ENCODE measurements at places on chromosomes 1 and 21.

DNA sequence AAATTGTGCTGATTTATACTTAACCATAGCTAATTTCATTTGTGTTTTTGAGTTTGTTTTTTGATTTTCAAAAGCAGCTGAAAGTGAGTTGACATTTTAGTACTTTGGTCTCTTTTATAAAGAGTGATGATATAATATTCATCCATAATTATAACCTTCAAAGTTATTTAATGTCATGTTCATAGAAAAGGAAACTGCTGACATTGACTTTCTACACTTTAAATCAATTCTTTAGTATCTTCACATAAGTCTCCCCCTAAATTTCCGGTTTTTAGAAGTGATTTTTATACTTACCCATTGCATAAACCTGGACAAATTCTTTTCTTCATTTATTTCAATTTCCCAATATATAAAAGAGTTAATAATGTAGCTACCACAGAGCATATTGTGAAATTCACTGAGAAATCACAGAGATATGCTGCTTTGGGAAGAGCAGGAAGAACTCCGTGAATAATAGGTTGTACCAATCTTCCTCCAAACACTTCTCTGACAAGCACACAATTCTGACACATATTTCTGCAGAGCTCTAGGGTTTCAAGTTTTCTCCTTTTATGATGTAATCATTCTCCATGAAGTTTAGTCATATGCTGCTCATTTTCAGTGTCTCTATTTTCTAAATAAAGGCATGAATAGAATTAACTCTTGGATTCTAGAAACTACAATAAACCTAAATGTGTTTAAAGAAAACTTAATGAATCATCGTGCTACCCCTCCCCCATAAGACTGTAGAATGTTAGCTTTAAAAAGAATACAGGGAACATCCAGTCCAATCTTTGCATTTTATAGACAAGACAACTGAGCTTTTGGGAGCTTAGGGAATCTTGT, 25.6 kb upstream of the CDC42BPA start:
- DNase-seq, result no peak

GRCh38 chr1:175641633-175642032, 101.8 kb downstream of the TNR start:
- DNase-seq, result no peak

GRCh38 chr1:184910691-184911091, 63.6 kb downstream of the NIBAN1 start:
- DNase-seq, result no peak

- no peak for DNase-seq
Observed at GRCh38 chr21:28975397-28975796, 17.3 kb downstream of the LTN1 start.

DNA sequence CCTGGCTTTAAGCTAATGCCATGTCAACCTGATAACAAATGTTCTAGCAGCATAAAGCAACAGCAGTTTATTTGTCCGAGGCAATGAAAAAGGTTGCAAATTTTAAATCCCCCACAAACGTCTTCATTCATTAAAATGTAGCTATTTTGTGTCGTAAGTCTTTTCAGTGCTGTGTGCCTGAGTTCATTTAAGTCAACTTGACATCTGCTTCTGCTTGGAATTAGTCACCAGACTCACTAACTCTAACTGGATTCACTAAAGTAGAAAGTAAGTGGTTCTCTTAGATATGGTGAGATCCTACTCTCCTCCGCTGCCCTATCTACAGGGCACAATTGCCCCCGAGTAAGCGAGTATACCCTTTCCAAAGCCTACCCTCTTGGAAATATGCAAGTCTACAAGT, 118.4 kb upstream of the CHRM3 start:
- DNase-seq, result no peak

- no peak for DNase-seq
Observed at GRCh38 chr1:2250721-2251281, 22.7 kb downstream of the SKI start.

DNA sequence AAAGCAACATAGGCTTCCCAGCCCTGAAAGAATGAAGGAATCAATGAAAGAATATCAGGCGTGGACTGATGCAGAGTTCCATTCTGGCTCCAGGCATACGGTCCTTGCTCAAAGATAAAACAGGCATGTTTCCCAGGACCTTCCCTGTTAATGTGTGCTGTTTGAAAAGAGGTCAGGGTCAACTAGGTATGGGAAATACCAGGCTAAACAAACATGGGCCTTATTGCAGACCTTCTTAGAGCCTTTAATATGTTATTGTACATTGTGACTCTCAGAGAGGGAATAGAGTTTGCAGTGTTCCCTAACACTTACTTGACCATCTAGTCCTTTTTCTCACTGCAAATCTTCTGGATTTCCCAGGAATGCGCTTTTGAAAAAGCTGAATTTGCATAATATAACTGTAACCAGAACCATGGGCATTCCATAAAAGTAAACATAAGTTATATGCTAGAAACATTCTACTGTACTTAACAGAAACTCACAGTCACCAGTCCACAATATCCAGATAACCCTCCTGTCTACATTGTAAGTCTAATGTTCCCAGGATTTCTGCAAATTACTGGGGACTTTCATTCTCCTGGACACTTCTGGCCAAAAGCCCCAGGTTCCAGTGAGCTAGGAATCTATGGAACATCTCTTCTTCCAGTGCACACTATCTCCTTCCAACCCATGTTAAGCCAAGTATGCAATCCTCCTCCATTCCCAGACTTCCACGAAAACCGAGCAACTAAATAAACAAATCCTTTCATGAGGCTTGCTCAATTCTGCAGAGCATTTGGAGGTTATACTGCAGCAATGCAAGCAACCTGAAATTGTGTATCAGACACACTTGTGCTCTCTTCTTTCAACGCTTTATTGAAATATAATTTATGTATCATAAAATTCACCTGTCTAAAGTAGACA, 486.6 kb downstream of the SETD4 start:
- no peak for DNase-seq

DNA sequence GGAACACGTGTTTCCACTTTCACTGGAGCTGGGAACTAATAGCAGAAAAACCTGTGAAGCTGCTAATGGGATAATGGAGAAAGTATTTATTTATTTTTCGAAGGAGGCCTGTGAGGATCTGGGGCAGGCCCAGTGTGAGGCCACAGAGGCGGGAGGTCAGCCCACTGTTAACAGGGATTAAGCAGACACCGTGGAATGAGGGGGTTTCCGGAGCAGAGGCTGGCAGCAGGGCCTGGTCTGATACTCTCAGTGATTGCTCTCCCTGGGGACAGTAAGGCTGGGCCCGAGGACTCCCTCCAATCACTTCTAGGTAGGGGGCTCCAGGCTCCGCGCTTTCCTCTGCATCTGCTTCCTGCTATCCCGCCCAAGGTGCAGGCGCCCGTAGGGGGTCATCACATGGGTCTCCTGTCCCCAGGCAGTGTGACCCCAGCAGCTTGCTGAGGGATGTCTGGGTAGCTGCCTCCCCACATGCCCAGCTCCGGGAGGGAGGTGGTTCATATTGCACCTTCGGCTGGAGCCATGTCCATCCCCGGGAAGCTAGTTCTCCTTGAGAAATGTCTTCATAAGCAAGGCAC, 28.8 kb upstream of the CDCA8 start:
- no peak for DNase-seq

GRCh38 chr1:248849637-248850036, 9.2 kb downstream of the ZNF692 start:
- DNase-seq, result no peak

Measured in G401 (cell line).